ENCODE measurements at places on chromosomes 12 and 14. TPM values are rescaled to one million over a fixed set of nuclear protein-coding genes. Genes with fewer than 3 reads are reported as not detected.

ADCY4 gene
- total RNA-seq = 25.3 TPM

ZDHHC22 gene
- 0.16 TPM for total RNA-seq

- H3K4me1 ChIP-seq = peaks cover 35% of the 10 kb centered on the region
- H3K27ac ChIP-seq = no peak overlapping the region
- no peak overlapping the region for H3K4me3 ChIP-seq
- DNase-seq = no peak
- H3K36me3 ChIP-seq = no peaks in the 10 kb centered on the region
These were observed 113.5 kb downstream of the SCARB1 start for GRCh38 chr12:124750149-124750656.

DNA sequence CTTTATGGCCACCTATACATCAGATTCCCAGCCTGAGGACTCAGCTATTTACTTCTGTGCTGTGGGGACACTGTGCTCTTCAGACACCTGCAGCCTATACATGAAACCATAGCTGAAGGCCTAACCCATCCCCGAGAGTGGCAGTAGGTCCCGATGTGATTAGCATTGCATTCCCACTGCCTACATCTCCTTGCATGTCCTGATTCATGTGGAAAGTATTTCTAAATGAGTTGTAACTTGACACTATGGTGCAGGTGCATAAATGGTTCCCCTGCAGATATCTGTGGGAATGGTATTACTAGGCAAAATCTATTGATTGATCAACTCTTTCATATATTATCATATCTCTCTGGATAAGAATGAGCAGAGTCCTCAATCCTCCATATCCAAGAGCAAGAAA lies 433.5 kb downstream of the DAD1 start:
- no peak for DNase-seq
- H3K27ac ChIP-seq = no peak overlapping the region
- no peaks in the 10 kb centered on the region for H3K4me1 ChIP-seq
- peaks cover 34% of the 10 kb centered on the region for H3K27me3 ChIP-seq

DNA sequence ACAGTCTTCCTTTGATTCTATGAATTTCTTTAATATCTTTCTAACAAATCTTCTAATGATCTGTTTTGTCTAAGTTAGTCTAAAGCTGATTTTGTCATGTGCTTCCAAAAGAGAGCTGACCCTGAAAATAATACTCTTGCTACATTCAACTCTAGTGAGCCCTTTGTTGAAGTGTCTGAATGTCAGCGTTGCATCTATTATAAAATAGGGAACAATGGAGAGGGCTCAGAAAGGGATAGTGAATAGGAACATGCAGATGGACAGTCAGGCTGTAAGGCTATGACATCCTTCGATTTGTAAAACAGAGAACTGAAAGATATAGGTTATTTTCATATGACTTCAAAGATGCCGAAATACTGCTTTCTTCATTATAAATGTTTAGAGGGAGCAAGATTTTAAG lies 304.5 kb downstream of the GALC start:
- no peaks in the 10 kb centered on the region for H3K36me3 ChIP-seq
- H3K27me3 ChIP-seq = no peaks in the 10 kb centered on the region
- H3K4me3 ChIP-seq = no peak overlapping the region
- H3K4me1 ChIP-seq = no peaks in the 10 kb centered on the region
- H3K27ac ChIP-seq = no peak overlapping the region

GRCh38 chr14:74697011-74697410 lies 15.9 kb downstream of the AREL1 start:
- H3K4me3 ChIP-seq = no peak overlapping the region
- H3K27me3 ChIP-seq = no peaks in the 10 kb centered on the region
- no peak for DNase-seq
- peaks cover 2% of the 10 kb centered on the region for H3K4me1 ChIP-seq
- H3K27ac ChIP-seq = no peak overlapping the region
- H3K36me3 ChIP-seq = peaks cover 10% of the 10 kb centered on the region

GRCh38 chr12:120529641-120530417 lies 871 bp upstream of the COQ5 start:
- H3K27ac ChIP-seq = peak overlapping the region; percentile 100
- H3K36me3 ChIP-seq = no peaks in the 10 kb centered on the region
- H3K4me1 ChIP-seq = peaks cover 26% of the 10 kb centered on the region
- no peaks in the 10 kb centered on the region for H3K27me3 ChIP-seq

- H3K27me3 ChIP-seq = no peaks in the 10 kb centered on the region
- no peak overlapping the region for H3K4me3 ChIP-seq
- H3K4me1 ChIP-seq = peaks cover 17% of the 10 kb centered on the region
- DNase-seq = no peak
- H3K27ac ChIP-seq = no peak overlapping the region
These were observed 103.9 kb downstream of the BTG1 start for GRCh38 chr12:92041742-92042141.
